ENCODE measurements at places on chromosomes 13 and 19.

DNA sequence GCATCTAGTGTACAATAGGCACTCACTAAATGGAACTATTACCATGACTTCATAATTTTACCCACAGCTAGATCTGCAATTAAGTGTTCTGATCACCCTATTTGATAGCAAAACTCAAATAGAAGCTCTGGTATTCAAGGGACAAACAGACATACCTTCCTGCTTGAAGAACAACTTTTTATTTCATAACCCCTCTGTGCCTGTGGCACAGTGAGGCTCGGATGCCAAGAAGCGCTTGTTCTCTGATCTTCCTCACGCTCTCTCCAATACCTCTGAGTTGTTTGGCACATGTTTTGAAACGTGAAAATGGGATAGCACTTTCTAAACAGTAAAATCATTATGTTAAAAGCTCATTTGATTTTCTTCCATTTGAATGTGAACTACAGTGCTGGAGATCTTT, 232.0 kb downstream of the KLF5 start:
- no peak for DNase-seq

- no peak for DNase-seq
Observed at GRCh38 chr13:85685436-85685835, 113.8 kb downstream of the SLITRK6 start.

DNA sequence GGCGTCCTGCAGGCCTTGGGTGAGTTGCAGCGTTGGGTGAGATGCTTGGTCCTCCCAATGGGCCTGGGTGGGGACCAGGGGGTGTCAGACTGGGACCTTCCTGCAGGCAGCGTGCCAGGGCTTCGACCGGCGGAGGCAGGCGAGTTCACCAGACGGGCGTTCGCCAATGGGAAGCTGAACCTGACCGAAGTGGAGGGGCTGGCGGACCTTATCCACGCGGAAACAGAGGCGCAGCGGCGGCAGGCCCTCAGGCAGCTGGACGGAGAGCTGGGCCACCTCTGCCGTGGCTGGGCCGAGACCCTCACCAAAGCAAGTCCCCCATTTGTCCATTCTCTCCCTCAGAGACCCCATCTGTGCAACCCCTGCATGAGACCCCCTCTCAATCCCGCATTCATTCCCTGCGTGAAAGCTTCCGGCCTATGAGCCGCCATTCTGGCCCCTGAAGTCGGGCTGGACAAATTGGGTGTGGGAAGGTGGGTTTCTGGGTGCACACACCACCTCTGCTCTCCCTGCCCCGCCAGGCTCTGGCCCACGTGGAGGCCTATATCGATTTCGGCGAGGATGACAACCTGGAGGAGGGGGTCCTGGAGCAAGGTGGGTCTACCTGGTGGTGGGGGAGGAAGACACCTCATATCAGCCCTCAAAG, 1.2 kb downstream of the GTPBP3 start:
- no peak for DNase-seq

DNA sequence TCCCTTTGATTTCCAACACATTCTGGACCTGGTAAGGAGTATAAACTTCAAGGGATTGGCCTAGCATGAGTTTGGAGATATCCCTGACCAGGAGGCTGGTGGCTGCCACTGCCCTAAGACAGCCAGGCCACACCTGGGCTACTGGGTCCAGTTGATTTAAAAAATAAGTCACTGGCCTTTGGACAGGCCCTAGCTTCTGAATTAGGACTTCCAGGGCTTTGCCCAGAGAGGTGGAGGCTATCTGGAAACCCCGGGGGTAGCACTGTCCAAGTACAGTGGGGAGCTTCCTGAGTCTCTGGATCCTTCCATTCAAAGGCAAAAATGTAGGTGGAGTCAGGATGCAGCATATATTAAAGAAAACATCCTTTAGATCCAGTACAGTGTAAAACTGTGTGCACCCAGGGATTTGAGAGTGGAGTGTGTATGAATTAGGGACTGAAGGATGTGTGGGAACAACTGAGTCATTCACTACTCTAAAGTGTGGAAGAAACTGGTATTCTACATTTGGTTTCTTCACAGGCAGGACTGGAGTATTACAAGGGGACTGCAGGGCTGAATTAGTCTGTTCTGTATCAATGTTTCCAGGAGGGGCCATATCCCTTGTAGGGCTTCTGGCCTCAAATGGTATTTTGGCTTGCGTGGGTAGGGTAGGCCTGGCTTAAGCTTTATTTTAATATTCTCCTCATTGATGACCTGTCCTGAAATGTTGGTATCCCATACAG, 14.8 kb upstream of the FCGBP start:
- no peak for DNase-seq

DNA sequence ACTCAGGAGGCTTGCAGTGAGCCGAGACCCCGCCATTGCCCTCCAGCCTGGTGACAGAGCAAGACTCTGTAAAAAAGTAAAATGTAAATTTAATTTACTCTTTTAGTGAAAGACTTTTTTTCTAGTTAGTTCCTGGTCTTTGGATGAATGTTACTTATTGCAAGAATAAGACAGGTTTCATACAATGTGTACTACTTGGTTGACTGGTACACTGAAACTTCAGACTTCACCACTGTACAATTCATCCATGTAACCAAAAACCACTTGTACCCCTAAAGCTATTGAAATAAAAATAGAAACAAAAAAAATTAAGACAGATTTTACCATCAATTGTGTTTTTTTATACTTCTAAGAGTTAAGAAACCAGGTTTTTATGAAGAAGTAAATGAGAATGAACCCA, 35.5 kb downstream of the GPALPP1 start:
- no peak for DNase-seq

GRCh38 chr13:33913829-33914228, 95.9 kb downstream of the RFC3 start:
- DNase-seq = no peak

DNA sequence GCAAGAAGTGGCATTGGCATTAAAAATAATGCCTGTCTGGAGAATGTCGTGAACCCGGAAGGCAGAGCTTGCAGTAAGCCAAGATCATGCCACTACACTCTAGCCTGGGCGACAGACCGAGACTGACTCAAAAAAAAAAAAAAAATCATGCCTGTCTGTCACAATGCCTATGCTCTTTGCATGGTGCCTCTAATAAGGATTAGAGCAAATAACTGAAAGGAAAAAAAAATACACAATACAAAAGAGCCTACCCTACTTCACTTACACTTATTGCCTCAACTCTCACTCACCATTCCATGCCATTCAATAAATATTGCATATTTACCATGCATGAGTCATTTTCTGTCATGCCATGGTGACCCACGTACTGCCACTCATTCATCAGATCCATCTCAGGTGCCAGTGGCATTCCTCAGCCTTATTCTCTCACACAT, 49.1 kb downstream of the TBC1D4 start:
- DNase-seq = no peak

- DNase-seq = no peak
Observed at GRCh38 chr13:85537601-85538000, 261.6 kb downstream of the SLITRK6 start.

DNA sequence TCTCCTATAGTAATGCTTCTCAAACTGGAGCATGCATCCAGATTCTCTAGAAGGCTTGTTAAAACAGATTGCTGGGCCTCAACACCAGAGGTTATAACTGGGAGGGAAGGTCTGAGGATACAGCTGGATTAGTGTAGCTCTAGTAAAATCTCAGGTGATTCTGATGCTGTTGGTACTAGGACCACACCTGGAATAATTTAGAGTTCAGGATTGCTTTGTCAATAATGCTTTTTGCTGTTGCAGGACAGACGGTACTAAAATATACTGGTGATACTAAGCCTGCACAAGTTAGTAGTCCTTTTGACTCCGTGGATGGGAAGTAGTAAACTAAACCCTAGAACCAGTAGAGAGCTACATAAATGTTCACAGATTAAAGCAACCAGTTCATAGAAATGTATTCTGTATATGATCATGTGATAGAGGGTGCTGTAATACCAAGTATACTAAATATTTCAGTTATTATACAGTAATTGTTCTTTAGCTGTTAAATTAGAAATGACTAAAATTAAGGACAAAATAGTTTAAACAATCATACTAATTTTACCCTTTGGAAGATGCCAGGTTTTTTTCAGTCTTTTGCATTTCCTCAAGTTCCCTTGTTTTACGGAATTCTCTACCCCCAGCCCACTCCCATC, 258.2 kb upstream of the STARD13 start:
- DNase-seq = no peak

DNA sequence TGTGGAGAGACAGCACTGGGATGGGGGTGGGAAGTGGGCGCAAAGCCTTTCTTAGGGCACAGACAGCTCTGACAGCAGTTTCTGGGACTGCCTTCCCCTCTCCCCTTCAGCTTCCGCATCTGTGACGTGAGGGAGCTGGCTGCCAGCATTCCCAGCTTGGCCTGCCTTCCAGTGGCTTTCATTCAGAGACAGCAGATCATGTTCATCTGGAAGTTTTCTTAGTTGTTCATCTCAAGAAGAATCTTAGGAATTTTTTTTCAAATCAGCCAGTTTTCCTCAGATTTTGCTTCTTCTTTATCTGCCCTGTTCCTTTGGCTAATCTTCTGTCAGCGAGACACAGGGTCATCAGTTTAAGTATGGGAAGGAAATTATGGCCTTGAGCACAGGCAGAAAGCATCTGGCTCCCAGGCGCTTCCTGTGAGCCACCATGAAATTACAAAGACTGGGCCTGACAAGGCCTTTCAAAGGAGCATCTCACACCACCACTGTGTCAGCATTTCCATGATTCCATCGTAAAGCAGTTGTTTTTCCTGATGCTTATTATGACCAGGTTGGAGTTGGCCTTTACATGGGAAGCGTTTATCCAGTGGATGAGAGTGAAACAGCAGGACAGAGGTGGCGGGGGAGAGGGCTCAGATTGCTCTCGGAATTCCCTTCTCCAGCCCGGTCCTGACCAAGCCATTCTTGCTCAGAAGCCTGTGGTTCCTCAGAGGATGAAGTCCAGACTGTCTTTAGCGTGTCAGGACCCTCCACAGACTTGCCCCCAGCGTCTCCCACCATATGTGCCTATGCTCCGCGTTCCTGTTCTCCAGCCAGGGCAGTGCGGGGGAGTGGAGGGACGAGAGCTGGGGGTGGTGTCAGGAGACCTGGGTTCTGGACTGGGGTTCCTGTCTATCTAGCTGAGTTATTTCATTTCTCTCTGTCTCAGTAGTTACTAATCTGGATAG, 43.6 kb downstream of the ARHGAP35 start:
- DNase-seq = no peak

DNA sequence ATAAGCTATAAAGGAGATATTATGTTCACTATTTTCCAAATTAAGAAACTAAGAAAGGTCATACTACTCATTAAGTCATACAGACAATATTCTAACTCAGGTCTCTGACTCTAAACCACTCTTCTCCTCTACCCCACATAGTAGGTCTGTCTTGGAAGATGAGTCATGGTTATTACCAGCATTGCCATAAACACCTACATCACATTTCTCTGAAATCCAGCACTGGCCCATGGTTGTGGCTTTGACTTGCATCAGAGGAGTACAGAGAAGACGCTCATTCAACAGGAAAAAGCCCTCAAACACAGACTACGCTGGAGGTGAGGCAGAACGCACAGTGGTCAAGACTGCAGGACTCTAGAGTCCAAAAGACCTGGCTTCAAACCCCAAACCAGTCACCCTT, 476.8 kb downstream of the COG6 start:
- DNase-seq = no peak

GRCh38 chr19:18418483-18419194, 559 bp upstream of the SSBP4 start:
- DNase-seq = no peak

DNA sequence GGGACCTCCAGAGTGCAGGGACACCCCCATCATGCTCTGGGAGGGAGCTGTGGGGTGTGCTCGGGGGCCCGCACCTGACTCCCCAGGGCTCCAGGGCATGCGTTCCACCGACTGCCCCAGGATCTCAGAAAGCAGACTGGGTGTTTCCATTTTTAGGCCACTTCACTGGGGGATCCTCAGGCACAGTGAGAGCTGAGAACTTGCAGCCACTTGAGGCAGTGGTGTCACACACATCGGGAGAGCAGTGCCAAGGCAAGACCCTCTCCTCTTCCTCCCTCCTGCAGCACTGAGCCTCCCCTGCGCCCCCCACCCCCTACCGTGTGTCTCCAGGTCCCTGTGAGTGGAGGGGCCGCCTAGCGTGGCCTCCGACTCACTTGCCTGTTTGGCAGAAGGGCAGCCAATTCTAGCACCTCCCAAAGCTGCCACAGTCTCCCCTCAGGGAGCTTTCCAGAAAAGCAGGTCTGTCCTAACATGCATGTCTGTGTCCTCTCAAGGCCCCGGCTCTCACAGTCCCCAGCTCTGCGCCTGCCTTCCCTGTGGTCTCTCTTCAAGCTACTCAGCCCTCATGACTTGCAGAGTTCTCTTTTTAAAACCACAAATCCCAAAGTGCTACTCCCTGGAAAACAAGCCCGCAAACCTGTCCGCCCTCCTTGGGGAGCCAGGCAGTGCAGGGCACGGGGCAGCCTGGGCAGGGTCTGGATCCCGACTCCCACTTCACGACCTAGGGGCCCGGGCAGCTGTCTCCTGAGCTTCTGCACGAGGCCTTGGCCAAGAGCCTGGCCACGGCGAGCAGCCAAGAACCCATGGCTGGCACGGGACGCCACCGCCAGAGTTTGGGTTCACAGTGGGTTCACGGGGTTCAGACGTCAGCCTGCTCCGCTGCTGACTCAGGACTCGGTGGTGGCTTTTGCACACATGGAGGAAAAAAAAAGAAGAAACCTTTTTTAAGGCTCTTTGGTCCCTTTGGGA, 94.1 kb downstream of the STK24 start:
- no peak for DNase-seq

DNA sequence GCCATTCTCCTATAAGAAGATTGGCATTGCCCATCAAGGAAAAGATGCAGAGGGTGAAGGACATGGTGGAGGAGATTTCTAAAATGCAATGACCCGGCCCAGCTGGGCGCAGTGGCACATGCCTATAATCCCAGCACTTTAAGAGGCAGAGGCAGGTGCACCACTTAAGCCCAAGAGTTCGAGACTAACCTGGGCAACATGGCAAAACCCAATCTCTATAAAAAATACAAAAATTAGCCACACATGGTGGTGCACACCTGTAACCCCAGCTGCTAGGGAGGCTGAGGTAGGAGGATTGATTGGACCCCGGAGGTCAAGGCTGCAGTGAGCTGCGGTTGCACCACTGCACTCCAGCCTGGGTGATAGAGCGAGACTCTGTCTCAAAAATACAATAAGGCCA, 331.8 kb downstream of the FOXO1 start:
- no peak for DNase-seq

- no peak for DNase-seq
Observed at GRCh38 chr19:6263306-6263705, 16.5 kb downstream of the MLLT1 start.

- DNase-seq = no peak
Observed at GRCh38 chr19:10093295-10094186, 7.4 kb downstream of the SHFL start.

DNA sequence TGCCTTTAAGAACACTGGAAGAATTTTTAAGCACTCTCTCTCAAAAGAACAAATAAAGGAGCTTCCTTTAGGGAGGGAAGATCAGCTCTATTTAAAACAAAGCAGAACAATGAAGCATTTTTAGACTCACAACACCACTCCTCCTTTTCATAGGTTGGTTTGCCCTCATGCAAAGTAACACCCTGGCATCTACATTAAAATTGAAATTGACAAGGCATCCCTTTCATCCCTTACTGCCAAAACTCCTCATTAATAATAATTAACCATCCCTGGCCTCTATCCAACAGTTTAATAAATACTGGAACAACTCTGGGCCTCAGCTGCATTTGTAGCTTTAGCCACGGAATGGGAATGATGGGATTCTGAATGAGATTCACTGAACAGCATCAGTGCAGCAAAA, 929.1 kb downstream of the PCDH9 start:
- DNase-seq = no peak

All from HTR-8/SVneo (cell line).